ENCODE measurements at places on chromosomes 7 and 10.

GRCh38 chr7:44261240-44261639, 60.5 kb downstream of the YKT6 start:
- DNase-seq, result no peak

GRCh38 chr10:121910673-121911420, 17.0 kb downstream of the ATE1 start:
- DNase-seq, result peak; percentile 11

DNA sequence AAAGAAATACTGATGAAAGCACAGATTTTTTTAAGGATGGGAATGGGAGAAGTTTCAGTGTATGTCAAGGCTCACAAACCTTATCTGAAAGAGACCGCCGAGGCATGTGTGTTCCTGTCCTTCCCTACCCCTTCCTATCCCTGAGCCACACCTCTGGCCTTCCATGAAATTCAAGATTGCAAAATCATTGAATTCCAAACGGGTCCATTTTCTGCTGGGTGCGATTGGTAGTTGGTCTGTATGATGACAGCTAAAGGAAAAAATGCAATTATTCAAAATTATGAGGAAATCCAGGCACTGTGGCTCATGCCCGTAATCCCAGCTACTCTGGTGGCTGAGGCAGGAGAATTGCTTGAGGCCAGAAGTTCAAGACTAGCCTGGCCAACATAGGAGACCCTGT, 170.1 kb downstream of the ARHGAP12 start:
- DNase-seq, result no peak

DNA sequence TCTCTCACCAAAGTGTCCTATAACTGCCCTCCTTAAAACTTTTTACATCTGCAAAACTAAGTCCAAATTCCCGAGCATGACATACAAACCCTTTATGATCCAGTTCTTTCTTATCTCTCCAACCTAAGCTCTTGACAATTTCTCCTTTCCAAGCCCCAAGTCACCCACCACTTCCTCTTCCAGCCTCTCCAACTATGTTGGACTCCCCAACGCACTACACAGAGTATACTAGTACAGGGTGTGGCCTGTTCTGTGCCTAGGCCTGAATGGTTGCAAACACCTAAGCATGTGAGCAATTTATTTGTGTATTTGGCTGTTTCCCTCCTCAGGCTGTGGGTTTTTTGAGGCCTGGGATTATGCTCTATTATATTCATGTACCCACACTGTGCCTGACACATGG, 101.2 kb upstream of the APBB1IP start:
- no peak for DNase-seq

- DNase-seq, result no peak
Measured at GRCh38 chr10:101476383-101476782, 111.7 kb downstream of the POLL start.

DNA sequence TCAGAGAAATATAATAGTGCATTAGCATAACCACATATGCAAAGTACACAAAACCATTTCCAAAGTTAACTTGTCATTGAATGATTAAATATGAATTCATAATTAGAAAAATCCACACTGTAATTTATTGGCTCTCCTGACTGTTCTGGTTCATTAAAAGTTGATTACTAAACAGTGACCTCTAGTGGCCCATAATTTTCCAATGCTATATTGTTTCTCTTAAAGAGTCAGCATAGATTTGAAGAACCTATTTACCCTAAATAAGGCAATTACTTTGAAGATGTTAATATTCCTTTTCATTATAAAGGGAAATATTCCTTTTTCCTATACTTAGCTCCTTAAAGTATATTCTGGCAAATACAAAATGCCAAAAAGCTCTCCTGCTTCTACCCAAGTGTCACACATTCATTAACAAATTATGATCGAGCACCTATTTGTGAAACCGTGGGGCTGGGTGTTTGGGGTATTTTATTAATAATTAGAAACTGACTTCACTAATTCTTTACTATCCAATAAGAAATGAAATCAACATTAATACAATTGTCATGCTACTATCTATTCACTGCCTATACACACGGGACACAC, 86.2 kb downstream of the HIBADH start:
- peak; percentile 43 for DNase-seq

GRCh38 chr10:43259213-43259991, 7.5 kb downstream of the RASGEF1A start:
- DNase-seq, result no peak

DNA sequence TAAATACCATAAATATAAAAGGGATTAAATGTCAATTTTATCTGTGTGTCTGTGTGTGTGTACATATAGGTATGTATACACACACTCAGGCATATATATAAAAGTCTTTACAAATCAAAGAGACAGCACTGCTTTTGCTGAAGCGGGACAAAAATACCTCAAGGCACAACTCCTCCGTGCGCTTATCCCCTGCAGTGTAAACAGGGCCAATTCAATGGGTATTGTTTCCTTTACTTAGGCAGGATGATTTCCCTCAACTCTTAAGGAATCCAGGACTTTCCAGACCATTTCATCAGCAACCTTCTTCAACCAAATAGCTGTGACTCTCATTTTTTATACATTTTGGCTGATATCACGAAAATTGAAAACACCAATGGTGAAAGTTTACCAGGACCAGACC, 227.7 kb downstream of the CRPPA start:
- DNase-seq, result no peak

GRCh38 chr10:92880233-92880861, 32.0 kb downstream of the EXOC6 start:
- peak; percentile 53 for DNase-seq

DNA sequence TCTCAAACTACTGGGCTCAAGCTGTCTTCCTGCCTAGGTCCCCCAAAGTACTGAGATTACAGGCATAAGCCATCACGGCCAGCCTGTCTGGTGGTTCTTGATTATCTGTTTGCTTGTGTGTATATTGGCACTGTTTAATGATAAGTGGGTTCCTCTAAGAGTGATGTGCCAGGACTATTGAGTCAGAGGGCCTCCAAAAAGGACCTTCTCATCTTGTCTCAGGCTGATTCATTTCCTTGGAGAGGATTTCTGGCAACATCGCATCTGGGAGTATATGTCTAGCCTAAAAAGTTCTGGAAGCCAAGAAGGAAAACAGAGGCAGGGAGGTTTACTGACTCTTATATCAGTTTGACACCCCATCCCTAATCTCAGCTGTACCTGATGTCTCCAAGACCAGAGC, 27.1 kb upstream of the AKAP9 start:
- DNase-seq, result peak; percentile 55

DNA sequence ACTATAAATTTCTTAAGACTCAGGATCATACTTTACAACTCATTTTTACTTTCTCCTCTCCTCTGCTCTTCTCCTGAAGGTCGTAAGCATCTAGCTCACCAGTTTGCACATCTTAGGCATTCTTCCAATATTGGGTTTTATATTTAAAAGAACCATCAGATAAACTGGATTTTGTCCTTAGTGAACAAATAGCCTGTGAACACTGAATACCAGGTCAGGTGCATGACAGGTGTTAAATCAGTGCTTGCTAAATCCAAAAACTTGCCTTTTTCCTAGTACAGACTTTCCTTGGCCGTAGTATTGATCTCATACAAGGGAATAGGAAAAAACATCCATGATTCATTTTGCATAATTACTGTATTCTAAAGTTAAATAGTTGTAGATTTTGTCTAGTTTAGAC, 53.0 kb downstream of the ARMC3 start:
- no peak for DNase-seq

GRCh38 chr7:155998328-155998691, 186.0 kb upstream of the SHH start:
- DNase-seq, result no peak

DNA sequence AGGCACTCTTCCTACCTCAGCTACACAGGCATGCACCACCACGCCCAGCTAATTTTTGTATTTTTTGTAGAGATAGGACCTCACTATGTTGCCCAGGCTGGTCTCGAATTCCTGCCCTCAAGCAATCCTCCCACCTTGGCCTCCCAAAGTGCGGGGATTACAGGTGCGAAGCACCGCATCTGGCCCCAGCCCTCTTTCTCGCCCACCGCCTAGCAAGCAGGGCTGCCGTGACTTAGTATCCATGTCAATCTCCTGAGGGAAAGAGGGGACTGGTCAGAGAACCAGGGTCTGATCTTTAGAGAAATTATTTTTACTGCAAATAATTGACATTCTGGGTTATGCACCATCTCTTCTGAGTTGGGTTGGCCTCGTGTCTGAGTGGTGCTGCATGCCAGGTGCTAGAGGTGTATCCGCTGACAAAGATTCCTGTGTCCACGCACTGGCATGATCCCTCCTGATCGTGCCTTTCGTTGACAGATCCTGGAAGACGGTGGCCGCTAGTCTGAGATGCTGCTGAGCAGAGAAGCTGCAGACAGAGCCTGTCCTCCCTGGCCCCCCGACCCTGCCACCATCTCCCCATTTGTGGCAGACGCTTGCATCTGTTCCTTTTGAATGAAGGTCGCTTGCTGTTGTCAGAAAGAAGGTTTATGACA, 22.7 kb downstream of the WIPI2 start:
- no peak for DNase-seq

- no peak for DNase-seq
Measured at GRCh38 chr10:130423455-130424305, 287.5 kb downstream of the GLRX3 start.

DNA sequence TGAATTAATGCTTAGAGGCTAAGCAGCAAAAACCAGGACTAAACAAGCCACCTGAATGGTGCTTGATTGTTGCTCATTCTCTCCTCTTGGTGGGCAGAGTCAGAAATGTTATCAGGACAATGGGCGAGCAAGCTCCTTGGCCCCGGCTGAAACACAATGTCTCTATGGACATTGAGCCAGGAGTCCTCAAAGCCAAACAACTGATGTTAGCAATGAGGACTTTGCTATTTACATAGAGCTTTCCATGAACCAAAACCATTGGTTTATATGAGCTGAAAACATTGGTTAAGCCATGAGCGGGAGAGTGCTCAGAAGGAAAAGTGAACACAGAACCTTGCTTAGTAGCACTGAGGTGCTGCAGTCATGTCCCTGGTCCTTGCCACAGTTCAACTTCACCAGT, 21.5 kb upstream of the NPVF start:
- DNase-seq, result no peak

DNA sequence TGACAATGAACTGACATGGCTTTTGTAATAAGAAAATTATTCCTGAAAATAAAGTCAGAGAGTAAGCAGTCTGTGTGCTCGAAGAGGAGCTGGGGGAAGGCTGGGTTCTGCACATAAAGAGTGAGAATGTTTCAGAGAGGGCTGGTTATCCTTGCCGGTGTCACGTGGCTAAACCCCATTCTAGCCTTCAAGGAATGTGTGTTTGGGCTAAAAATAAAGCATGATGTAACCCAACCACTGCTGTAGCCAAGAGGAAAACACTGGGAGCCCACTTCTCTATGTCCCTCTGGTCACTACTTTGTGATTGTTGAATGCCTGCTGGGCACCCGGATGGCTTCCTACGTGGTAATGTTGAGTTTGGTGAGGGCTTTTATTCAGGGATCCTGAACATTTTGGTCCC, 23.5 kb downstream of the WDFY4 start:
- DNase-seq, result peak; percentile 46

DNA sequence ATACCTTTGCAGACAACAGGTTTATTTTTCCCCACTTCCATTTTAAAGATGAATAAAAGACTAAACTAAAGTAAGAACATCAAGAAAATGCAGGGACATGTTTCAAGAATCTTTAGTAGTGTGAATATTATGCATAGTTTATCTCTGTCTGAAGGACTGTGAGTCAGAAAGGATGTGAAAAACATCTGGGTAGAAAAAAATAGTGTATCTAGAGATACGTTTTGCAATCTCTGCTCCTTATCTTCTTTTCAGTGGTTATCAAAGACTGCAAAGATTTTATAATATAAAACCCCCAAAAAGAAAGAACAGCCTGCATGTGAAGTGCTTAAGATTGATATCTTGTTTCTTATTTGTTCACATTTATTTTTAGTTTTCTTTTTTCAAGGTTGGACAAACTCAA, 101.9 kb upstream of the ARHGAP21 start:
- DNase-seq, result peak; percentile 37

GRCh38 chr10:130707389-130707979, 571.3 kb downstream of the GLRX3 start:
- no peak for DNase-seq

DNA sequence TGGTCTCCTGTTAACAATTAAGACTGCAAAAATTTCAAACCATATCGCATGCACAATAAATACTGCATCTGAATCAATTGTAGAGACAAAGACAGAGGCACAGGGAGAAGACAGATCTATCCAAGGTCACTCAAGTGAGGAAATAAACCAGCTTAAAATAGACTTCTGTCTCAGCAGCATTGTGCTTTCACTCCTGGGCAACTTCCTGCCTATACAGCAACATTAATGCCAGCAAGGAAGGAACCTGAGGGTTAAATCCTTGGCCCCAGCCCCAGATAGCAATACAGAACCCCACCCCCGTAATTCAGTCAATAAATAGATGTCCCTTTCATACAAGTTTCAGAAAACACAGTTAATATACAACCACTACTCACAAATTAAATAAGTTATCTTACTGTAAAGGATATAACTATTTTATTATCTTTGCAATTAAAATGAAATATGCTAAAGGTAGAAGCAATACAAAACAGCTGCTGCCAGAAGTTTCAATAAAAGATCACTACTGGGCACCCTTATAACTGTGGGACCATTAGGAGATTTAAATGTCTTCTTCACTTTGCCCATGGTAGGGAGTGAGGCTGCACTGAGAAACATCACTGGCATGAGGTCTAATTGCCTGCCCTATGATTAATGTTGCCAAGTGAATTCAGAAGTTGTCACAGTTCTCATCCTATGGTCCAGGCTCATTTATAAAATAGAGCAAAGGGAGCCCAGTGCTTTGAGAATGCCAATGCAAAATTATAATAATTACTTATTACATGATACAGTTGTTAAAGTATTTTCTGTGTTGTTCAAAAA, 49.4 kb downstream of the CAV1 start:
- peak; percentile 37 for DNase-seq

DNA sequence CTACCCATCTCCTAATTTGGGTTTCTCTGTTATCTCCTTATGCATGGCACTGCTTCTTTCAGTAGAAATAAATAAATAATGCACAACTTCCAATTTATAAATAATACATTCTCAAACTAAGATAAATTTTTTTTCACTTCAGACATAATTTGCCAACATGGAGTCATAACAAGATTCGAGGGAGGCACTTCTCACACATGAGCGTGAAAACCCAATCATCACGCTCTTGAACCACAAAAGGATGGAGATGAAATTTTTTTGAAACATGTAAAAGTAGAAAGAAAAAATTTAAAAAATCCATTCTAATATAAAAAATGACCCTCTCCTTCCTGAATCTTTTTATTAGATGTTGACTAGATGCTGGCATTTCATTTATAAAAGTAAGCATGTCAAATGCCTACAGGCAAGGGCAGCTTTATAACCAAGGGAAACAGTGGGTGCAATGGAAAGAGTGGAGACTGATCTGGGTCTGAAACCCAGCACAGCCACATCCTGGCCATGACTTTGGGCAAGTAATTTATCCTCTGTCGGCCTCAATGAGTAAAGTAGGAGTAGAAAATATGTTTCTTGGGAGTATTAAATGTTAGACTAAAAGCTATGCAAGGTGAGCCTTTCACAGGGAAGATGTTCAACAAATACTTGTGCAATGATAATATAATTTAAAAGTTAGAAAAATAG, 185.0 kb downstream of the STK31 start:
- DNase-seq, result no peak
